ENCODE measurements at places on chromosomes 1 and 21.

DNA sequence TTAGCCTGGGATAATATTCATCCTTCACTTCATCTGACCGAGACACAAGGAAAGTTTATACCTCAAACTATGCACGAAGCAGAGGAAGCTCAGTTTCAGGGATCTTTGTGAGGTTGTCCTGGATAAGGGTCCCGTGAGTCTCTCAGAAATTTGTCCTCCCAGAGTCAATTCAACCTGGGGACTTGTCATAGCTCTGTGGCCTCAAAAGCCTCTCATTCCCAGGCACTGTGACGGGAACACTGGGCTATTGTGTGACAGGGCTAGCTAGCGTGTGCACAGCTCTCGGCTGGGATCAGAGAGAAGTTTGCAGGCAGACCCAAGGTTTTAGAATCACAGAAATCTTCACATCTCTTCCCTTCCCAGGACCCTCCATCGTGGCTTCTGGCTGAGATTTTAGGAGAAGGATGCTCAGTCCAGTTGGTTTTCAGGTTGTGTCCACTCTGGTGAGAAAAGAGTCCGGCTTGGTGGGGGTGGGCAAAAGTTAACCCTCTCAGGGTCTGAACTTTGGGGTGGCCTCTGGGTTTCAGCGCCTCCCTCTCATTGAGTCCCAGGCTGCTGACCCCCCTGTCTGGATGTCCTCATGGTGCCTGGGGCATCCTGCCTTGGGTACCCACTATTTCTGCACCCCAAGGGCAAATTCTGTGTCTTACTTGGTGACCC lies 20.4 kb upstream of the LBR start:
- DNase-seq = no peak

DNA sequence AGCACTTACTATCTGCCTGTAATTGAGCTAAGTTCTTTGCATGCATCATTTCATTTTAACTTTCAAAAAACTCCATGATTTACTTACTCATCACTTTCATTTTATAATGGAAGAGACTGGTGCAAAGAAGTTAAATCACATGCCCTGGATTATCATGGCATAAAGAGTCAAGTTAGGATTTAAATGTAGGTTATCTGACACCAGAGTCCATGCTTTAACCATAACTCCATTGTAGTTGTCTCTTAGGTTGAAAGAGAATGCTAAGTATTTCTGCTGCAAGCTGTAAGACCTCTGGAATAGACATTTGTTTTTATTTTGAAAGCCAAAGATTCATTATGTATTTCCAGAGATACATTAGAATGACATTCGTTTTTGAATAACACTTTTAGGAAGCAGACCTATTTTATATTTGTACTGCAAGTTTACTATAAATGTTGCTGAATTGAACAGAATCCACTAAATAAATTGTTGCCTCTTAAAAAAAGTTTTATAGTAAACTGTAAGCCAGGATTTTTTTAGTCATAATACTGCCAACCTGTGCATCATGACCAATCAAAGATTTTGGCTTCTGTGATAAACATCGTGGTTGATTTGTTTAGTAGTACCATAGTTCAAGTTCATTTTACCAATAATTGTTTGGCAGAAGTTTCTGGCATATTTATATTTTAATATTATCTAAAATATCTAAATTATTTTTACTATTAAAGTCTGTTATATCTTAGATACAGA lies 26.1 kb downstream of the CFH start:
- no peak for DNase-seq

- no peak for DNase-seq
Measured at GRCh38 chr1:235270625-235271024, 57.4 kb downstream of the ARID4B start.

DNA sequence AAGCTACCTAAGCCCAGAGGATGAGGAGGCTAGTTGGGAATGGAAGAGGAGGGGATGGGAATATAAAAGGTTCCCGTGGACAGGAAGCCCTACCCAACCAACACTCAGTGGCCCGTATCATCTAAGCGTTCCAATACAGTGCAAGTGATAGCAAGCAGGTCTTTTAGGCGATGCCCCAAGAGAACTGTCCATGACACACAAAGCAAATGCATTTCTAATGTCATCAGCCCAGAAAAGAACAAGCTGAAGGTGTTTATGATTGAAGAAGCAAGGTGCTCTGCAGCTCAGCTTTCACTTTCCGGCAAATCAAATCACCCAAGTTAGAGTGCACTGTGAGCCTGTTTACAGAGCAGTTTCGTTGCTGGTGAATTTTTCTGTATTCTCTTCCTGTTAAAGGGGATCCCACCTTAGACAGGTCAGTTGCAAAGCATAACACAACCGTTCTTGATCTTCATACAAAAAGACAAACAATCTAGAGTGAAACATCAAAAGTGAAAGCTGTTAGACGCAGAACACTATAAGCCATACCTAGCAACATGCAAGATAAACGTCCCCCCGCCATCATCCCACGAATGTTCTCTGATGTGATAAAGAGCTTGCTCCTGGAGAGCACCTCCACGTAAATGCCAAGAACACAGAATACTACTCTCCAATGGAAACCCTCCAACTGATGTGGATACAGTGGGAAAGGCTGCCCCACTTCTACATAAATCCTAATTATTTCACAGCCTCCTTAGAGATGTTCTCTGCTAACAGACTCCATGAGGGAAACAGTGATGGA lies 54.0 kb downstream of the PGBD5 start:
- no peak for DNase-seq

DNA sequence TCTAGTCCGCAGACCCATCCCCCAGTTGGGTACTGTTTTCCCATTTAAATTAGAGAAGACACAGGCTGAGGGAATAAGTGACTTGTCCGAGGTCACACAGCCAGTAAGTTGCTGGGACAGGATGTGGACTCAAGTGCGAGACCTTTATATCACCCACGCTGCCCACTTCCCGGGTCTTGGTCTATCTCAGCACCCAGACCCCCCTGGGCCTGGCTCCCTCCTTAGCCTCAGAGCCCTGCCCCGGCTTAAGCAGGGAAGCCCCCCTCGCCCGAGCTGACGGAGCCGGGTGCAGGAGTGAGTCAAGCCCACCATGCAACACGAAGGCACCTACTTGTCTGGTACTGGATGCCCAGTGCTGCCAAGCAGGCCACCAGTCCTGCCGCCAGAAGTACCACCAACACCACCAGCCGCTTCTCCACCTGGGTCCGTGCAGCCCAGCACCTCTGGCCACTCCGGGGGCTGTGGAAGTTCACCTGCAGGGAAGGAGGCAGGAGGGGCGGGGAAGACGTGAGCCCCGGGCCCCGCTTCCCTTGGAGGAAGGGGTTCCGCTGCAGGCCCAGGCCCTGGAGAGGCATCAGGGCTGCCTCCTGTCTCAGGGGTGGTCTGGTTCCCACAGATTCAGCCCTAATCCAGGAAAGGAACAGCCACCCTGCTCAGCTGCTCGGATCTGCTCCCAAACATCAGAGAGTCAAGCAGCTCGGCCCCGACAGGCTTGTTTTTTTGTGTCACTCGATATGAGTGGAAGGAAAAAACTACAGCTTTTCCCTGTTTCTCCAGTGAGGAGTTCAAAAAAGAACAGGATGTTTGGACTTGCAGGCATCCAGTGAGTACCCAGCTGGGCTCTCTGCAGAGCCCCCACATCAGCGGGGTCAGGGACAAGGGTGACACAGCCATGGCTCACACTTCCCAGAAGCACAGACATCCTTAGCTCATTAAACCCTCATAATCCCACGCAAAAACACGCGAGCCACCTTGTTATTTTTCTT lies 11.1 kb downstream of the ECE1 start:
- no peak for DNase-seq

DNA sequence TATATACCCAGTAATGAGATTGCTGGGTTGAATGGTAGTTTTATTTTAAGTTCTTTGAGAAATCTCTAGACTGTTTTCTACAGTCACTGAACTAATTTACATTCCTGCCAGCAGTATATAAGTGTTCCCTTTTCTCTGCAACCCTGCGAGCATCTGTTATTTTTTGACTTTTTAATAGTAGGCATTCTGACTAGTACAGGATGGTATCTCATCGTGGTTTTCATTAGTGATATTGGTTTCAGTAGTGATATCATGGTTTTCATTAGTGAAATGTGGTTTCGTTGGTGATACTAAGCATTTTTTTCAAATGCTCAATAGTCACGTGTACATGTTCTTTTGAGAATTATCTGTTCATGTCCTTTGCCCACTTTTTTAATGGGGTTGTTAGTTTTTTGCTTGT lies 316.8 kb downstream of the PTBP2 start:
- DNase-seq = no peak

GRCh38 chr1:201609661-201610318 lies 70.9 kb downstream of the NAV1 start:
- no peak for DNase-seq

GRCh38 chr1:110159168-110159567 lies 8.9 kb downstream of the SLC6A17 start:
- no peak for DNase-seq

DNA sequence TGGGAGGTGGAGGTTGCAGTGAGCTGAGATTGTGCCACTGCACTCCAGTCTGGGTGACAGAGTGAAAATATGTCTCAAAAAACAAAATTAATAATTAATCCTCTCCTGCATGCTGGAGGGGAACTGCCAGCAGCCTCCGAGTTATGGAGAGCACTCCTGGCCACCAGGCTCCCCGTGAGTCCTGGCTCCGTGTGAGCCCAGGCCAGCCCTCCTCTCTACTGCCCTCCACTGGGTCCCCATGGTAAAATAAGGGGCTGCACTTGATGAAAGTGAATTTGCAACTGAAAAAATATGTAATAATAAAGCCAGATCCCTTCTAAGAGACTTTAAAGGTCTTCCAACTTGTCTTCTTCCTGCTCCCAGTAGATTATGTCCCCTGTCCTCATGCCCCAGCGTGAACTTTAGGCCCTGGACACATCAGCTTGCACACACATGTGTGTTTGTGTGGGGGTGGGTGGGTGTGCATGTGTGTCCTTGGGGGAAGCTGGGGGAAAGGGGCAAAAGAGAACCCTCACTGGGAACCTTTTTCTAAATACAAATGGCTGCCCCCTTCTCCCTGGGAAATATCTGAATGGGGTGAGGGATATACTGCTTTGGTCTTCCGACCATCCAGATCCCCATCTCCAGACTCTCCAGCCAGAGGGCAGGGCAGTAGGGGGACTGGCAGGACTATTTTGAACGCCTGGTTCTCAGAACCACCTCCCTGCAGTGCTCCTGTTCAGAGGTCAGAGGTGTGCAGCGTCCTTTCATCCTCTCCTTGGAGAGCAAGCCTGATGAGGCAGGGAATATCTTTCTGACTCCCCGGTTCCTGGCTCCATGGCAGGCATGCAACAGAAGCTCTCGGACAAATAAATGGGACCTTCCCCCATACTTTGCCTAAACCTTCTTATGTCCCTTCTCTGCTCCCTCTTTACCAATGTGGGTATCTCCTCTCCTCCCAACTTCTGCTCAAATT lies 26.2 kb downstream of the NEK2 start:
- no peak for DNase-seq

- peak; percentile 94 for DNase-seq
Measured at GRCh38 chr1:108816049-108816893, 40.6 kb downstream of the AKNAD1 start.

DNA sequence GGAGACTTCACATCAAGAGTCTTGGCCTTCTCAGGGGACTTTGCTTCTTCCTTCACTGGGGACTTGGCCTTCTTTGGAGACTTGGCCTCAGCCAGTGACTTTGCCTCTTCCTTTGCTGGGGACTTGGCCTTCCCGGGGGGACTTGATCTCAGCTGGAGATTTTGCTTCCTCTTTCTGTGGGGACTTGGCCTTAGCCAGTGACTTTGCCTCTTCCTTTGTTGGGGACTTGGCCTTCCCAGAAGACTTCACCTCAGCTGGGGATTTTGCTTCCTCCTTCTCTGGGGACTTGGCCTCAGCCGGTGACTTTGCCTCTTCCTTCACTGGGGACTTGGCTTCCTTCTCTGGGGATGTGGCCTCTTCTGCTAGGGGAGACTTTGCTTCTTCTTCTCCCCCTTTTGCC lies 13.5 kb upstream of the CD2 start:
- DNase-seq = no peak

DNA sequence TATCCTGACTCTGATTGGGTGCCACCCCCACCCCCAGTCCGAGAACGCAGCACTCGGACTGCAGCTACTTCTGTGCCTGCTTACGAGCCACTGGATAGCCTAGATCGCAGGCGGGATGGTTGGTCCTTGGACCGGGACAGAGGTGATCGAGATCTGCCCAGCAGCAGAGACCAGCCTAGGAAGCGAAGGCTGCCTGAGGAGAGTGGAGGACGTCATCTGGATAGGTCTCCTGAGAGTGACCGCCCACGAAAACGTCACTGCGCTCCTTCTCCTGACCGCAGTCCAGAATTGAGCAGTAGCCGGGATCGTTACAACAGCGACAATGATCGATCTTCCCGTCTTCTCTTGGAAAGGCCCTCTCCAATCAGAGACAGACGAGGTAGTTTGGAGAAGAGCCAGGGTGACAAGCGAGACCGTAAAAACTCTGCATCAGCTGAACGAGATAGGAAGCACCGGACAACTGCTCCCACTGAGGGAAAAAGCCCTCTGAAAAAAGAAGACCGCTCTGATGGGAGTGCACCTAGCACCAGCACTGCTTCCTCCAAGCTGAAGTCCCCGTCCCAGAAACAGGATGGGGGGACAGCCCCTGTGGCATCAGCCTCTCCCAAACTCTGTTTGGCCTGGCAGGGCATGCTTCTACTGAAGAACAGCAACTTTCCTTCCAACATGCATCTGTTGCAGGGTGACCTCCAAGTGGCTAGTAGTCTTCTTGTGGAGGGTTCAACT lies 2.1 kb downstream of the RBM15 start:
- DNase-seq = no peak

GRCh38 chr1:209657140-209657879 lies 5.1 kb upstream of the LAMB3 start:
- no peak for DNase-seq

GRCh38 chr1:75765697-75766355 lies 20.2 kb upstream of the RABGGTB start:
- no peak for DNase-seq

DNA sequence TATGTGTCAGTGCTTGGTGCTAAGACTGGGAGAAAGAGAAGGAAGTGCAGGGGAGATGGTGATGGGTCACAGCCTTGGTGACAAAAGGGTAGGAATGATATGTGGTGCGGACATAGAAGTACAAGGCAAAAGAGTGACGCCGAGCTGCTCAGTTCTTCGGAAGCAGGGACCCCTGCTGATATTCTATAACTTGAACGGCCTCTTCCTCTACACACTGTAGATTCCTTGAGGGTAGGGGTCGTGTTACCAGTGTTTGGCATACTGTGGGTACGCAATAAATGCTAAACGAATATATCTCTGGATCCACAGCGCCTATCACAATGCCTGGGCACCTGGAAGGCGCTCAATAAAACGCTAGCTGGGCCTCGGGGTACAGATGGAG lies 488 bp downstream of the DBT start:
- no peak for DNase-seq

All from hindlimb muscle (tissue), 1 donor.